ENCODE measurements at places on chromosomes 13 and 19.

DNA sequence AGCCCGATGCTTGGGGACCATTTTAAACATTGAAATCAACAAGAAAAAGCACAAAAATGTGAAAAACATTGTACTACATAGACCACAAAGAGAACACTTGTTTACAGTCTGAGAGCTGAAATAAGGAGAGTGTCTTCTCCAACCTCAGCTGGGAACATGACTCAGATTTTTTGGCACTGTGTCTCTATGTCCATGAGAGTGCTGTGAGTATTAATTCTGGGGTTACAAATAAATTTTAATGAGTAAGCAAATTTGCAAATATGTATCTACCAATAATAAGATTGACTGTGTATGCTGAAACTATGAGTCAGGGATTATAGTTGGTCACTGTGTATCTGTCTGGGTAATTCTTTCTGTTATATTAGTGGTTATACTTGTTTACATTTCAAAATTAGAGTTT is 174.0 kb downstream of the DCT start:
- DNase-seq = no peak

GRCh38 chr19:12778017-12778904 is 2.9 kb upstream of the HOOK2 start:
- peak; percentile 91 for DNase-seq

DNA sequence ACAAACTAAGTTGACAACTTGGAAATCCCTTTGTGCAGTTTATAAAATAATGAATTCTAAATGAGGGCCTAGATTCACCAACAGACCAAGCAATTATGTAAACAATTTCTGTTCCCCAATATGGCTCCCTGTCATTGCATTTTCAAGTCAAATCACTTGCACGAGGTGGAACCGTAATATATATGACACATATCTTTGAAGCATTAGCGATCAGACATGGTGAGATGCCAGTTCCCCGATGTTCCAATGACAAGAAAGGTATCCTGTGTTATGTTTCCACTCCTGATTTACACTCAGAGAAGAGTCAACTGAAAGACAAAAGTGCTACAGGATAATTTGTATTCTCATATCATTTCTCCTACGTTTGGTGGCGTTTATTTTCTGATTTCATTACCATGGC is 108.5 kb upstream of the TDRD3 start:
- no peak for DNase-seq

- DNase-seq = peak; percentile 85
These were observed 7.3 kb upstream of the F7 start for GRCh38 chr13:113098162-113098732.

- DNase-seq = no peak
These were observed 5.5 kb downstream of the ZNF493 start for GRCh38 chr19:21402303-21402985.

- no peak for DNase-seq
These were observed at the start of gene TUBB4A for GRCh38 chr19:6501740-6502648. Gene TUBB4A, minus strand, starts transcription at chr19:6502309. Its CDS starts 97 bp downstream, at chr19:6502212.

GRCh38 chr13:44974056-44974793 is 15.0 kb downstream of the NUFIP1 start:
- DNase-seq = peak; percentile 32

- DNase-seq = no peak
These were observed 32.6 kb downstream of the UBL3 start for GRCh38 chr13:29817604-29818378.

GRCh38 chr19:2229103-2230032 is 6.8 kb downstream of the PLEKHJ1 start:
- DNase-seq = no peak

GRCh38 chr13:109096101-109096500 is 466.7 kb downstream of the MYO16 start:
- DNase-seq = no peak

DNA sequence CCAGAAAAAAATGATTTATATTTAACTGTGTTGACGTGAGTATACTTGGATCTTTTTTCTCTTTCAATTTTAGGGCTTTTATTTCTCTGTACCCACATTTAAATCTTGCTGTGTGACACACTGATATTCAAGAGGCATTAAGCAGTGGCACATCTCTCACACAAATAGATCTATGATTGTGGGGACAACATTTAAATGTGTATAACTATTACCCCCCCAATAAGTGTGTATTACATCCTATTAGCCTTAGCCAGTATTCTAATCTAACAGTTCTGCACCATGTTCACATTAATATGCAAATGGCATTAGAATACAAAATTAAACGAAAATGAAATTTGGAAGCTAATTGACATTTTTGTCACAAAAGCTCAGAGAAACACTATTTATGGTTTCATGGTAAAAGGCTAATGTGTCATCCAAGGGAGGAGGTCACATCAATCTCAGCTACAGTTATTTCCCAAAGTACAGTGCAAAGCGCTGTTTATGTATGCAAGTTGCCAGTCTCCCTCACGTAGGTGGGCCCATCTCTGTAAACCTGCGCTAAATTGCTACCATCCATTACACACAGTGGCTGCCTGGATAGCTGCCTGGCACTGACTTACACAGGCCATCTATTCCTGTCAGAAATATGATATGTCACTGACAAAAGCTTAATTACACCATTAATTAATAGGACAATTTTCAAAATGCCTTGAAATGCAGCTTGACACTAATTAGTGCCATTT is 984.7 kb upstream of the PCDH9 start:
- no peak for DNase-seq

GRCh38 chr13:30730526-30730925 is 4.8 kb upstream of the ALOX5AP start:
- DNase-seq = peak; percentile 65

- DNase-seq = no peak
These were observed 166.6 kb downstream of the RAP2A start for GRCh38 chr13:97600458-97601075.

GRCh38 chr19:47272448-47273312 is 2.0 kb upstream of the INAFM1 start:
- peak; percentile 53 for DNase-seq

- DNase-seq = no peak
These were observed 1.6 kb downstream of the NBEA start for GRCh38 chr13:34943436-34944273.

- no peak for DNase-seq
These were observed 716.4 kb downstream of the PCDH9 start for GRCh38 chr13:66513728-66514127.

DNA sequence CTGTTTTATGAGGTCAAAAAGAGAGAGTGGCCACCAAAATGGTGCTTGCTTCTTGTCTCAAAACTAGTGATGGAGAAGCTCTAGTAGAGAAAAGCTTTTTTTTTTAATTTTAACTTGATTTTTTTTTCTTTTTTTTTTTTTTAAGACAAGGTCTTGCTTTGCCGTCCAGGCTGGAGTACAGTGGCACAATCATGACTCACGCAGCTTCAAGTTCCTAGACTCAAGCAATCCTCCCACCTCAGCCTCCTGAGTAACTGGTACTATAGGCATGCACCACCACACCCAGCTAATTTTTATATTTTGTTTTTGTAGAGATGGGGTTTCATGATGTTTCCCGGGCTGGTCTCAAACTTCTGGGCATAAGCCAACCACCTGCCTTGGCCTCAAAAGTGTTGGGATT is 279.0 kb downstream of the TBC1D4 start:
- DNase-seq = no peak

DNA sequence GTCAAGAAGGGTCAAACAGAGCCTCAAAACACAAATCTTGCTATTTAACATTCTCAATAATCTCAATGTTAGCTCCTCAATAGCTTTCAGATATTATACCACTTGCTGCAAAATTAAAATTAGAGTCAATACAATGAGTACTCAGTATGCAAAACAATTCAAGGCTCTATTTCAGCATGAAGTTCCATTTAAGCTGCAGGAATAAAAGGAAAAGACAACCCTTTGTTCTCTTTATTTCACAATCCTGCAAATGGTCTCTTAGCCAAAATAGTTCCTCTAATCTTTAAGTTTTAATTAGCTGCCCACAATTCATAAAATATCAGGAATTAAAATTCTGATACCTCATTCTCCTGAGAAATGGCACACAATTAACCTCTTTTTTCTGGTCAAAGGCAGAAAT is 40.5 kb upstream of the DCT start:
- DNase-seq = no peak

- no peak for DNase-seq
These were observed 9.2 kb downstream of the CTU1 start for GRCh38 chr19:51099047-51099382.

DNA sequence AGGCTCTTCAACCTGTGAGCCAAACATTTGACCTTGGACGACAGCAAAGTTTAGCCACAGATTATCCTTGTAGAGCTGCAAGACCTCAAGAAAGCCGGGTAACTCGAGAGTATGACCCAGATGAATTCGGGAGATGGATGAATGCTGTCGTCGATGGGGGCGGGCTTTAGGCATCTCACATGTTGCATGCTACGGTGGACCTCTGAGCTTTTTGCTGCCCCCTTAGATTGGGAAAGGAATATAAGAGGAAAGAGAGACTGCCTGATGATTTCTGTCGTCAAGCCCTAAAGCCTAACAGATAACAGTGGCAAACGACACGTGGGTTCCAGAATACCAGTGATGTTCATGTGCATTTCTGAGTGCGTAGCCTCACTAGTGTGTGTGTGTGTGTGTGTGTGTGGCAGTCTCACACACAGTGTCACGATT is 730 bp upstream of the ABCC4 start:
- no peak for DNase-seq

- DNase-seq = no peak
These were observed 32.2 kb upstream of the WDFY2 start for GRCh38 chr13:51552027-51552426.

DNA sequence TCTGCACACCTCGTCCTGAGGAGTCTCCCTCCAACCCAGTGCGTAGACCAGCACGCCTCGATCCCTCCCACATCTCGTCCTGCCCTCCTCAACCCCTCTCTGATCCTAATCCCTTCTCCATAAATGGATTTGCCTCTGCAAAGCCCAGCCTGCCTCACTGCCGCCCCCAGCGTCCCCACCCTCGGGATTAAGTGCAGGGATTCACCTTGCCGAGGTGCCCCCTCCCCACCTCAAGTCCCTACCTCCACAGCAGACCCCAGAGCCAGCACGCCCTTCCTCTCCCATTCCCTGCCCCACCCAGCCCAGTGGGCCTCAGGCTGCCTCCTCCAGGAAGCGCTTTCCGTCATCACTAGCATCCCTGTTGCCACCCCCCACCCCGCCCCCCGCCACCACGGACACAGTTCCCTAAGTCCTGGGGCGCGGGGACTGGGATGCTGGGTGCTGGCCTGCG is 4.0 kb downstream of the KLF16 start:
- no peak for DNase-seq

- DNase-seq = no peak
These were observed 40.9 kb downstream of the DEDD2 start for GRCh38 chr19:42176649-42176989.

GRCh38 chr13:27295660-27296059 is 25.0 kb downstream of the RASL11A start:
- no peak for DNase-seq

GRCh38 chr19:52669586-52669985 is 31.4 kb upstream of the ZNF83 start:
- DNase-seq = no peak

DNA sequence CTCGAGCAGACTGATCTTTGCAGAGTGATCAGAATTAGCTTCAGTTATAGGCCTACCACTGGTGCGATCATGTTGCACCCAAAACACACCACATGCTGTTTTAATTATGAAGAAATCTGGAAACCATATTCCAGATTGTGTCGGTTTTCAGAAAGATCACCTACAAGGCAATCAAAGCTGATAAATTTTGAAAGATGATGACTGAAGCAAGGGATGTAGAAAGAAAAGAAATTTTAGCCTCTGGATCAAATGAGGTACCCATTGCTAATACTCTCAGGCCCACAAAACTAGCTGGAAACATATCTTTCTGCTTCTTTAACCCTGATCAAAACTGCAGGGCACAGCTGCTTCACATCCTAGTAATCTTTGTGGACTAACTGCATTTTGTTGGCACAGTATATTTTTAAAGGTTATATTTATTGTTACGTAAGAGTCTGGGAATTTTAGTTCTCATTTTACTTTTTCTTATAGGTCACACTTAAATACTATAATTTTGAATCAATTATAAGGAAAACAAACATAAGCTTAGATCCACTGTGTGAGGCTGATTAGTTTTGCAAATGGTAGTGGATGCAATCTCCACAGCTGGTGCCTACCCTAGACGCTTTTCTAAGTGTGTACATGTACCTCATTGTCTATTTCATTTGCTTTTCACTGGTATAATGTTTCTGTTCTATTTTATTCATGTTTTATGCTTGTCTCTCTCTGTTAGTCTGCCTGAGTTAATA is 150.9 kb downstream of the RGCC start:
- no peak for DNase-seq

- no peak for DNase-seq
These were observed 22.6 kb downstream of the KDM4B start for GRCh38 chr19:4991538-4991937.

- DNase-seq = peak; percentile 87
These were observed at the start of gene FLT3LG for GRCh38 chr19:49473868-49474541. Gene FLT3LG, plus strand, starts transcription at chr19:49474215. Its CDS starts 425 bp downstream, at chr19:49474640.

DNA sequence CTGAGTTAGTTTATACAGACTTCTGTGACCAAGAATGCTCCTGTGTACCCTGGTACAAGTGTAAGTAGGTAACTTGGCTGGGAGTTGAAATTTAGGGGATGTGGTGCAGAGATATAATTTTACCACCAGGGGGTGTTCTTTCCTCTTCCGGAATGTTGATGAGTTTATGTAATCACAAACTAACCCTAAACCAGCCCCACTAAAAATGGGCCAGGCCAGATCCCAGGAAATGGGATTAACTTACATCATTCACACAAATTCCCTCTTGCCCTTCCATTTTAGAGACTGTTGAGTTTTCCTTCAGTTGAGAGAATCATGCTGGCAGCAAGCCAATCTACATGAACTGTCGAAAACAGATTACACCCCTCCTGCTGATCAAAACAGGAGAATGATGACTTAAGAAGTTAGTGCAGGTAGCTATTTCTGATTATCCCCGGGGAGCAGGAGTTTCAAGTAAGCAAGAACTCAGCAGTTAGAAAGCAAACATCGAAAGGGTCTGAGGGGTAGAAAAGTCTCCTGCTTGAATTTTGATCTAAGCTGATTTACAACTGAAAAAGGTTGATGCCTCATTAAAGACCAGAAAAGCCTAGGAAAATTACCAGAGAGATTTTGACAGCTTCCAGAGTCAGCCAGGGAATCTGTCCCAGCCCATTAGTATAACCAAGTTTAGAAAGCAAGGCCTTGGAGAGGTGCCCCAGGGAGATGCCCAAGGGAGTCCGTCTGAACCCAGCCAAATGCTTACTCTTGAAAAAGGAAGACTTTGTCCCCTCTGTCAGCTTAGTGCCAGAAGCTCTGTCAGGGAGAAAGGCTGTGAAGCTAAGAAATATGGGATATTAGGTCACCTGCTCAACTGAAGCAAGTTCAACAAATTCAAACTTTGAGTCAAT is 32.3 kb upstream of the MED4 start:
- peak; percentile 63 for DNase-seq

DNA sequence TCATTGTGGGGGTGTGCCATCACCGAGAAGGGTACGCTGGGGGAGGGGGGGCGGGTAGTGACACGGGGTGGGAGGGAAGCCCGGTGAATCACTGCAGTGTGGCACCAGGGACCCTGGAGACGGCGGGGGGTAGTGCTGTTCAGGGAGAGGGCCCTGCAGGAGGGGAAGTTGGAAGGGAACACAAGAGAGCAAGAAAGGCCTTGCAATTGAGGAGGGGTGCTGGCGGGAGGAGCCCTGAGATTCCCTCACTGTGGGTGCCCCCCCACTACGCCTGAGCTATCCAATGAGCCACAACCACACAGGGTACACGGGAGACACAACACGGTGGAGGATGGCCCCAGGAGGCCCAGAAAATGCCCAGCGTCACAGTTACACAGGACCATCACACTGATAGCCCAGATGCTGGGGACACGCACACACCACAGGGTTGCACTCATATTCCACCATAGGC is 516 bp upstream of the ATP1A3 start:
- DNase-seq = no peak

GRCh38 chr19:46728208-46728607 is 11.3 kb upstream of the PRKD2 start:
- peak; percentile 65 for DNase-seq

Measured in femur (tissue), 1 donor.